Left lobe of liver (tissue), 2 donors: ENCODE measurements at places on chromosomes 12 and 14.

- no peak for DNase-seq
These were observed 156.4 kb downstream of the ETNK1 start for GRCh38 chr12:22781339-22781738.

DNA sequence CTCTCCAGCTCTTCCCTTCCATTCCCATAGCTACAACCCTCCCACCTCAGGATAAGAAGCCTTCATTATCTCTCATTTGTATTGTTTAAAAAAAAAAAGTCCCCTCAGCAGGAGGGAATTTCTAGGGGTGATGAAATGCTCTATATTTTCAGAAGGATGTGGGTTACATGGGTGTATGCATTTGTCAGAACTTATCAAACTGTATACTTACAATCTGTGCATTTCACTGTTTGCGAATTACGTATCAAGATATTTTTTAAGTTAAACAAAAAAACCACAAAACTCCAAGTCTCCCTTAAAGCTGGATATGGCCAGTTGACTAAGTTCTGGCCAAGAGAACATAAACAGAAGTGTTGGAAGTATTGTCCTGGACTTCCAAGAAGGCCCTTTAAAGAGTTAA is 2.0 kb upstream of the FKBP11 start:
- DNase-seq, result no peak

DNA sequence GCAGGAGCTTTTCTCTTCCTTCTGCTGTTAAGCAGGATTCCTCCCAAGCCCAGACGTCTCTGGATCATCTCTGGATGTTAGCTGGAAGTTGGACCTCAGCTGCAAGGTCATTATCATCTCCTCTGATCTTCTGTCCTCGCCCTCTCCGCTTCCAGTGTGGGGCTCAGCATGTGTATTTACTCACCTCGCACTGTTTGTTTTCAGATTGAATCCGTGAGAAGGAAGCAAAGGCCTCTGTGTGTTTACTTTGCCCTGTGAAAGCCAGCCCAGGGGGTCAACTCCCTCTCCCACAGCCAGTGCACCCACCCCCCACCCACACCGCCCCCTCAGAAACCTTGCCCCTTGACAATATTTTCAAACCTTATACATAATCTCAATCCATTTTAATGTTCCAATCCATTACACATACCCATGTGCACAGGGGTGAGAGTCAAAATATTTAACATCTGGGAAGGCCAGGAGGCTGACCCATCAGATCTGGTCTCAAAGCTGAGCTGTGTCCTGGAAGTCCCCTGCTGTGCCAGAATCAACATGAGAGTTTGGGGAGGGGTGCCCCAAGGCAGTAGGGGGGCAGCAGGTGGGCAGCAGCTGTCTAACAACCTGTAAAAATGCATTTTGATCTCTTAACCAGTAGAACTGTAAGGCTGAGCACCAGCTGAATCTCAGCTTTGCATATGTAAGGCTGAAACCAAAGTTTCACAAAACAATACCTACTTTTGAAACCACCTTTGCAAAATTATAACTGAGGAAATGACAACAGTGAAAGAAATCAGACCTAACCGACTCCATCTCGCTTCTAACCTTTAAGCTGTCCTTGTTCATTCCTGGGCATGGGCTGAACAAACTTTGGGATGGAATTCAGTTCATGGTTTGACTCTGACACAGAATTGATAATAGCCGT is 157.9 kb downstream of the ZNF664 start:
- DNase-seq, result peak; percentile 60

DNA sequence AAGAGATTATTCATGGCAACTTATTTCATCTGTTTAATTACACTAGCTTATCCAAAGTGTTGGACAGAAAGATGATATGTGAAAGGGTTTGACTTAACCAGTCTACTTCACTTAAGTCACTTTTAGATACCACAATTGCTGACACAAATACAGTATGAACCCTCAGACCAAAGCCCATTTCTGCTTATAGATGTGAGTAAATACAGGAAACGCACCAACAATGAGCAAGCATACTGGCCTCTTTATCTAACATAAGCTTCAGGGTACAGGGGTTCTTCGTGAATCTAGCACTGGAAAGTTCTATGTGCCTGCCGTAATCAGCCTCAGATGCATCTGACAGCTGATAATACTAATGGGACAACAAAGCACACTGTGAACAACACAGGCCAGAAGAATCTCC is 209.6 kb downstream of the MED13L start:
- no peak for DNase-seq

DNA sequence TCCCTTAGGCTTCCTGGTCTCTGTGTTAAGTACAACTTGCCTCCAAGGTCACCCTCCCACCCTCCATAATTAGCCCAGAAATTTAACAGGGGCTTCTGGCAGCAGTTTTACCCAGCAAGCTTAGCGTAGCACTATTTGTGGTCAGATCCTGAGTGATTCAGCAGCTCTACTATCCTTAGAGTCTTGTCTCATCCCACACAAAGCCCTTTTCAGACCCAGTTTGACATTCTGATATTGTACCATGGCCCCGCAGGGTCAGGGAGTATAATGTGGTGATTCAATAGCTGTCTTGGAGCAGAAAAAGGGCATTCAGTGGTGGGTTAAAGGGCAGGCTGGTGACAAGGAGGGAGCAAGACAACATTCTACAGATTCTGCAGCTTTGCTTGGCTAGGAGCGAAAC is 153.8 kb upstream of the DDHD1 start:
- DNase-seq, result no peak

DNA sequence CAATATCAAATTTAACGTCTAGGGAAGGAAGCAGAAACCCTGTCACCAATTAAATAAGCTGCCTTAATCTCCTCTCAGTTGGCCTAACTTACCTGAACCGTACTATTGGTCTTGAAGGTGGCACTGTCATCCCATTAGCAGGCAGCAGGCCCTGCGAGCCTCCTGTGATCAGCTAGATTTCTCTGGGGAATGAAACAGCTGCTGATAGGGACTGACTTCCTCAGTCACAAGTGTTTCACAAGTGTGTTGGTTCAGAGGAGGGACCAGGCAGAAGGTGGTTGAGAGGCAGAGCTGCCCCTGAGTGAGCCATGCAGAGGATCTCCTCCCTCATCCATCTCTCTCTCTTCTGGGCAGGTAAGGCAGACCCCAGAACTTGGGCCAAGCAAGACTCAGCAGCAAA is 166.8 kb downstream of the DAD1 start:
- DNase-seq, result no peak

- no peak for DNase-seq
These were observed 7.7 kb upstream of the PPP1R13B start for GRCh38 chr14:103854822-103855733.

- DNase-seq, result no peak
These were observed 640.1 kb upstream of the MIS18BP1 start for GRCh38 chr14:45893127-45893526.

GRCh38 chr12:111766608-111767361 is at the start of gene ALDH2:
Gene ALDH2 (plus strand): TSS chr12:111766933. CDS start chr12:111766983, 50 bp downstream.
- peak; percentile 89 for DNase-seq

- no peak for DNase-seq
These were observed 3.5 kb upstream of the SENP1 start for GRCh38 chr12:48109424-48109823.

- no peak for DNase-seq
These were observed 48.4 kb upstream of the LIMA1 start for GRCh38 chr12:50331745-50332144.

DNA sequence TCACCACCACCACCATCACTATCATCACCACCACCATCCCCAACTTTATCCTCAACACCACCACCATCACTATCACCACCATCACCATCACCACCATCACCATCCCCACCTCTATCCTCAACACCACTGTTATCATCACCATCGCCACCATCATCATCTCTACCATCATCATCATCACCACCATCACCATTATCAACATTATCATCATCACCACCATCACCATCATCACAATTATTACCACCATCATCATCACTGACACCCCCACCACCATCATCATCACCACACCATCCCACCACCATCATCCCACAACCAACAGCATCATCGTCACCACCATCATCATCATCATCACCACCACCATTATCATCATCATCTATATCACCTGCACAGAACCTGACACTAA is 188.4 kb upstream of the PWP1 start:
- DNase-seq, result no peak
